ENCODE measurements at places on chromosomes 5 and 9.
A peak's percentile ranks its signal among the peaks of the same experiment; 100 is the strongest.

DNA sequence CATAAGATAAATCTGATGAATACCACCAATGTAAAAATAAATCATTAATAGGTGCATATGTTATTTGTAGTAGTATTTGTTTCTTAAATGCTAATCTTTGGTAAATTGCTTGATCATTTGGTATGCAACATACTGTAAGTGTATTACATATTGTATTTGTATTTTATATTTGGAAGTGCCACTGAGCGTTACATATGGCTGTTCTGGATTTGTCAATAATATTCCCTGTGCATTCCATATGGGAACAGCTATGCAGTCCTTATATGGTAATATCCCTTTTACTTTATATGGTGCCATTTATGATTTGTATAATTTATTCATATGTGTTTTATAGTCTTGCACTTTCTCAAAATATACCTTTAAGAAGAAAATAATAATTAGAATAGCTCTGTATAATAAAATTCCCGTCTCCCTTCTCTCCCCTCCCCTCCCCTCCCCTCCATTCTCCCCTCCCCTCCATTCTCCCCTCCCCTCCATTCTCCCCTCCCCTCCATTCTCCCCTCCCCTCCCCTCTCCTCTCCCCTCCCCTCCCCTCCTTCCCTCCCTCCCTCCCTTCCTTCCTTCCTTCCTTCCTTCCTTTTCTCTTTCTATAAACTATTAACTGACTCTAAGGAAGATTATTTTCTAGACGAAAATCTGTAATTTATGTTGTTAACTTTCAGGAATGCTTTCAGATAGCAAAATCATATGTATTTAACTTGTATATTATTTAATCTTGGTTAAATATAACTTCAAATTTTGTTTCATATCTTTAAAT lies 241.4 kb downstream of the CSNK1G3 start:
- no peak for DNase-seq

DNA sequence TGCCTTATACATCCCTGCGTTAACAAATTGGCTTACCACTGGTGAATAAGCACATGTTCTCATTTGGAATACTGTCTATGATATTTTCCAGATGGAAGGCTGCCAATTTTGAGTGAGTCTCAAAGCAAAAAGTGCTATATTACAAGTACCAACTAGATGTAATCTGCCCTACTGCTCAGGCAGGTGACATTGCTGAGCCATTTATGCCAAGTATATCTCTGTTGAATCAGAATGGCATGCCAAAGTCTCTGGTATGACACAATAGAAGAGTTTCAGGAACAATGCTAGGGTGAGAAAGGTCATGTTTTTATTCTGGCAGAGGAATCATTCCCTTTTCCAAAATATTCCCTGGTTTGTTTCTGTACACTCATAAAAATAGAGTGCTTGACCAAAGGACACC lies 356.5 kb downstream of the CDH9 start:
- DNase-seq, result no peak

DNA sequence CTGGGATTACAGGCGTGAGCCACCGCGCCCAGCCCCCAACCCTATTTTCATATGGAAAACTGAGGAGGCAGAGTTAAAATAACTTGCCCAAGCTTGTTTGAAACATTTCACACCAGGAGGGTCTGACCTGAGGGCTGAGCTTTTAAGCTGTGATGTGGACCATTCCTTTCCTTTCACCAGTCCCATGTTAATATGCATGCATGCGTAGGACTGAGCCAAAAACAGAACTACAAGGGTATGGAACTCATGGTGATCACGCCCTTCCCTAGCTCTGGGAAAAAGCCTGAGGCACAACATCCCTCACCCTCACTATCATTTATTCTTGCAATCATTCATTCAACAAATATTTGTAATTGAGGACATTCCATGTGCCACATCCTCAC lies 87.4 kb upstream of the FAM169A start:
- DNase-seq, result no peak

DNA sequence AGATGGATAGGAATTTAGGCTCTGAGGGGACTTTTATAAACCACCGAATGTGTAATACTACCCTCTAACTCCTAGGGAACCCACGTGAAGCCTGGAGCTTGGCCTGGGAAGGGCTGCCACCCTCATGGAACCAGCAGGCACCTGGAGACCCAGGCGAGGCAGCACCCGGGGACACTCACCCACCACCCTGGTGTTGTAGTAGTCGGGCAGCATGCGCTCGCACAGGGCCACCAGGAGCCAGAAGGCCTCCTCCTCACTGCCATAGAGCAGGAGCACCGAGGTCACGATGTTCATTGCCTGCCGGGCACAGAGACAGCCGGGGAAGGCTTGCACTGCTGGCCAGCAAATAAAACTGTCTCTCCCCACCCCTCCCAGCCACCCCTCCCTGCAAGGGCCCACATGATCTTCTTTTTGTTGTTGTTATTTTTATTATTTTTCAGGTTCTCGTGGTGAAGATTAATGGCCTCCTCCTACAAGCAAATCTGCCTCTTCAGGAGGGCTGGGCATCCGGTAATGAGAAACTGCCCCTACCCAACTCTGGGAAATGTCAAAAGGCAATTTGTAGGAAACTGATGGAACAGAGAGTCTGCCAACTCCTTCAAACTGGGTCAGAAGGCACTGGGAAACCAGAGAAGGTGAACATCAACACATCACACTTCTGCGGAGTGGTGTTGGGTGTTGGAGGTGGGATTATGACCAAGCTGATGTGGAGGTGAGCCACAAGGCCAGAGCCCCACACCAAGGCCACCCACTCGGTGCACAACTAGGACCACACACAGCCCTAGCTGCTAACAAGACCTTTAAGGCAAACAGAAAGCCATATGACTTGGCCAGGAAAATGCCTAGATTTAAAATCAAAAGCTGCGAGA lies 17.4 kb upstream of the MRNIP start:
- no peak for DNase-seq

DNA sequence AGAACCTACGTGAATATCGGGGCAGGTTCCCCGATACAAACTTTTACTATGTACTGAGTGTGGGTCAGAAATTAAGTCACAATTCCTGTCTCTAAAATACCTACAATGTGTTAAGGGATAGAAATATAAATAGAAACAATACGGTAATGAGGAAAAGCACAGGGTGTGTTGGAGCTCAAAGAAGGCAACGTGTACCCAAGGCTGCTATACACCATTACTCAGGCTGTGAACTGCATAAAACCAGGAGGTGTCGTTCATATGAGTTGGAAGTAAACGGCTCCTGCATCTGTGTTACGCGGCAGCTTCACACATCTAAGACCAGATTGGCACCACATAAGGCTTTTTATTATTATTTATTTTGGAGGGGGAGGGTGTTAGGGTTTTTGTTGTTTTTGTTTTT lies 50.1 kb upstream of the TRPM3 start:
- DNase-seq, result no peak

DNA sequence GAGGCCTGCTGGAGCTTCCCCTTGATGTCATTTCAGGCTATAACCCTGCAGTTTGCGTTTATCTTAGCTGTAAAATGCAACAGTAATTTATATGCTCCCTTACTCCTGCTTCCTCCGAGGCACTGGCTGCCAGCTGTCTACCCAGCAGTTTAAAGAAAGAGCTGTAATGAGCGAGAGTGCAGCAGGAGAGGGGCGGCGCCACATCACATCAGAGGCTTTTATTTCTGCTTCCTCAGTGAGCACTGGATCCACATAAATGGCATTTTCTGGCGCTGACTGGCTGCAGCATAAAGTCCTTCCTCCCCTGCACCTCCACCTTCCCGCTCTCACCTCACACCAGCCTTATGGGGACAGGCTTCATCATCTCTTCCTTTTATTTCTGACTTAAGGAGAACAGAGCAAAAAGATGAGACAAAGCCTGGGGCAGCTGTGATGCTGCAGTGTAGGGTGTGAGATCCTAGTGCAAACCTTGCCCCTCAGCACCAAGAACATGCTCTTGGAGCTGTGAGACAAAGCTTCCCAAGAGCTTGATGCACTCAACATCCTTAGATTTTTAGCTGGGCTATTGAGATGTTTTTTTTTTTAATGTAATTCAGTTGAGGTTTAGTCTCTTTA lies 829.6 kb upstream of the ZNF608 start:
- no peak for DNase-seq

- no peak for DNase-seq
Measured at GRCh38 chr9:10235376-10235775, 377.4 kb downstream of the PTPRD start.

DNA sequence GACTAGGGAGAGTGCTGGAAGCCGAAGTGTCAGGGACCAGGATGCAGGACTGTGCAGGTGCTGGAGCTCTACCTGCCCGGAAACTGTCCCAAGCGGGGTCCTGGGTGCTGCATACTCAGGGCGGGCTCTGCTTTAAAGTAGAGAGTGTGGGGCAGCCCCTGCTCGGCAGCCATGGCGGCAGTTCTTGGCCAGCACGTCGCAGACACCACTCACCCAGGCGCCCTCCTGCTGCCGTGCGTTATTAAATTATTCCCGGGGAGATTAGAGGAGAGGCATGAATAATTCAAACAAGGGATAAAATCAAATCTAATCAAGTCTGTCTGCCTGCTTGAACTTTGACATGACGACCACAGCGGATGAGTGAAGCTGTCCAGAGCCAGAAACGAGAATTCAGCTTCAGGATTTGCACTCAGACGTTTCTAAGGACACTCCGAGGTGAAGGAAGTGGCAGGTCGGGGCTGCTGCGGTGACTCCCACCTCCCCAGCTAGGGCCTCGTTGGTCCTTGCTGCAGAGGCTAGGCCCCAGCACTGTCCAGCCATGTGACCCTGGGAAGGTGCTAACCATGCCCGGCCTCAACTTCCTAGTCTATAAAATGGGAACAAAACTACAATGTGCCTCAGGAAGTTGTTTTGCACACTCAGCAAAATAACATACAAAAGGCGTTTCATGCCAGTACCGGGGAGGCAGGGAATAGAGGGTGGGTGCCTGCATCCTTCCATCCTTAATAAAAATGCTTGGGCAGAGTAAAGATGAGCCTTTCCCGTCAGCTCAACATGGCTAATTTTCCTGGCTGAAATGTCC lies 91.3 kb upstream of the ADAMTS2 start:
- DNase-seq, result no peak

- DNase-seq, result no peak
Measured at GRCh38 chr5:88045165-88045564, 223.5 kb downstream of the TMEM161B start.

DNA sequence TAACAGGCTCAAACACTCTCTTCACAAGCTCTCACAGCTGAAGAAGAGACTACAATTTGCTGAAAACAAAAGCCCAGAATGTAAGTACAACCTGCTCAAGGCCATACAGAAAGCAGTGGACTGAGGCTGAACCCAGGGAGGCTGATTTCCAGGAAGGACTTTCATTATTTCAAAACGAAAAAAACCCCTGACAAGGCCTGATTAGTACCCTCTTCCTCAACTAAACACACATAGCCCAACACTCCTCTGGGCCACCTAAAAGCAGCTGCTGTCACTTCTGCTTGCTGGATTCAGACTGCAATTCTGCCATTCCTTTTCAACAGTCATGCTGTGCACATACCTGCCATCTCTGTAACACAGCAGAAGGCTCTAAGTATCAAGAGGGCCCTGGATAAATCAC lies 18.2 kb downstream of the NRG2 start:
- no peak for DNase-seq

DNA sequence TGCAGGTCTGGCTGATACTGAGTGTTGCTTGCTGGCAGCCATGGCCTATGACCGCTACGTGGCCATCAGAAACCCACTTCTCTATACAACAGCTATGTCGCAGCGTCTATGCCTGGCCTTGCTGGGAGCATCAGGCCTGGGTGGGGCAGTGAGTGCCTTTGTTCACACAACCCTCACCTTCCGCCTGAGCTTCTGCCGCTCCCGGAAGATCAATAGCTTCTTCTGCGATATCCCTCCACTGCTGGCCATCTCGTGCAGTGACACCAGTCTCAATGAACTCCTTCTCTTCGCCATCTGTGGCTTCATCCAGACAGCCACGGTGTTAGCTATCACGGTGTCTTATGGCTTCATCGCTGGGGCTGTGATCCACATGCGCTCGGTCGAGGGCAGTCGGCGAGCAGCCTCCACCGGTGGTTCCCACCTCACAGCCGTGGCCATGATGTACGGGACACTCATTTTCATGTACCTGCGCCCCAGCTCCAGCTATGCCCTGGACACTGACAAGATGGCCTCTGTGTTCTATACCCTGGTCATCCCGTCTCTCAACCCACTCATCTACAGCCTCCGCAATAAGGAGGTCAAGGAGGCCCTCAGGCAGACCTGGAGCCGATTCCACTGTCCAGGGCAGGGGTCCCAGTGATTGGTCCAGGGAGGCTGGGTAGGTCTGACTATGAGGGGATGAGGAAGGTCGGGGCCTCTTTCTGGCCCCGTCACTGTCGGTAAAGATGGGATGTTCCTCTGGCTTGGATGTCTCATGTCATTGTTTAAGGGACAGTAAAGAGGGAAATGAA lies 718 bp downstream of the OR5C1 start:
- no peak for DNase-seq

GRCh38 chr9:5976674-5977397 lies 38.6 kb downstream of the RANBP6 start:
- DNase-seq, result no peak

DNA sequence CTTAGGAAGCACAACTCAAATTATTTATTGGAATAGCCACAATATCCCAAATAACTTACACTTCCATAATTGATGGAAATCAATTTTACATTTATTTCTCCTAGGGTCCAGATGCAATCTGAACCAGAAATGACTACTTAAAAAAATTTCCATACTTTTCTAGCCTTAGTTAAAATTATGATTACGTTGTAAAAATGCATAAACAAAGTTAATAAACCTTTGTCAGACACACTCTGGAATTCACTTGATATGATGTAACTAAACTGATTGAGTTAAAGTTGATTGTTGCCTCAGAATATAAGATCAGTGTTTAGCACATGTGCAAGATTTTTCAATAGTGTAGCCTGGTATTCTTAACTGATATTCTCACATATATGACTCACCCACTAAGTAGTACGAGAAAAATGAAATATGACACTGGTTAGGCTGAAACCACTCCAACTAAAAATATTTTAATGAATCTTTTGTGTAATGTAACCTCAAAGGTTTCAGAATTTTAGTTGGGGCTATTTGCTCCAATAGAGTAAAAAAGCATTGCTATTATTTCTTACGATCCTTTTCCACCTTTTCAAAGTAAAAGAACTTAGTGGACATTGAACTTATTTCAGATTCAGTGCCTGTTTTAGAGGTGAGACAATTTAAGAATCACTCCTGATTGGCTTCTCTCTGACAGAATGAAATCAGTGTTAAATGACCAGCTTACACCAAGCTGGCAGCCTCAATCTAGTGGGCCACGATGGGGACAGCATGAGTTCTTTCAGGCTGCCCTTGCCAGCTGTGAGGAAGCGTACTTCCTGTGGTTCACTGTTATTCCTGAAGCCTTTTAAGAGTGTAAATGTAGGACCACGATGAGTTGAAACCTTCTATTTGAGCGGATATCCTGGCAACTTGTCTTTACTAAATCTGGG lies 277.2 kb upstream of the CDH9 start:
- DNase-seq, result no peak

- peak; percentile 64 for DNase-seq
Measured at GRCh38 chr5:1174122-1174936, 27.1 kb upstream of the SLC6A19 start.

- DNase-seq, result peak; percentile 86
Measured at GRCh38 chr5:151086905-151087360, 6.1 kb upstream of the TNIP1 start.

GRCh38 chr9:136610426-136610825 lies 52.3 kb upstream of the EGFL7 start:
- DNase-seq, result no peak

All from activated CD8-positive, alpha-beta T cell treated with anti-CD3 and anti-CD28 coated beads for 36 hours (primary cell).